ENCODE measurements at places on chromosomes 6 and 20.

DNA sequence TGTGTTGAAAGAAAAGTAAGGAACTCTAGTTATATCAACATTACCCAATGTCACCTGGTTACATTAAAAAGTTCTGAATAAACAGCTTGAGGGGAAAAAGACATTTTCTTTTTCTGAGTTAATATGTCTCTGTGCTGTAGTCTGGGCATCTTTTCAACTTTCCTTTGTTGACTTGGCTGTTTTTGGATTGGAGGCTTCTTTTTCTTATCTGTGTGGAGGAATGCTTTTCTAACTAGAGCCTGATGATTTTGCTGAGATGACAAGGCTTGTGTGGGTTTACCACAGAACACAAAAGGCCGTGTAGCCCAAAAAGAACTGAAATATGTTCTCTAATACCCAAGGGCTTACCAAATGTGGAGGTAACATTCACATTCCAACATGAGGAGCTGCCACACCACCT lies 161.8 kb downstream of the KCNQ5 start:
- no peak for DNase-seq

DNA sequence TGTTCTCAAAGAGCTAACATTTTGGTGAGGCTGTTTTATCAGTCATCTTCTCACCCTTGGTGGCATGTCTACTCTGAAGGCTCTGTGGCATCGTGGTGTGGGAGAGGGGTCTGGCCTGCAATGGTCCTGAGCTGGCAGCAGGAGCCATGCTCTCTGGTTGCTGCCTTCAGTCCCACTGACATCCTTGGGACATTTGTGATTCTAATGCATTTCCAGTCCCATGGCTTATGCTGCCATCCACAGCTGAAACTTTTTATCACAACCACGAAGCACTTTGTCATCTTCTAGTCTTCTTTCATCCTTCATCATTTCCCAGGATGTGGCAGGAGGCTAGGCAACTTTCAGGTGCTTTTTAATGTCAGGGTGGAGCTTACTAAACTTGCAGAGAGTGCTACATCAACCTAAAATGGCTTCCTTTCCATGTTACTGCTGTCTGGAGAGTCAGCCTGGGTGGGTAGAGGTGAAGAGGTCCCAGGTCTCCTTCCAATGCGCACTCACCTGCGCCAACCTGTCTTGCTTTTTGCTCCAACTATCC lies 77.1 kb downstream of the GPR63 start:
- DNase-seq, result no peak

DNA sequence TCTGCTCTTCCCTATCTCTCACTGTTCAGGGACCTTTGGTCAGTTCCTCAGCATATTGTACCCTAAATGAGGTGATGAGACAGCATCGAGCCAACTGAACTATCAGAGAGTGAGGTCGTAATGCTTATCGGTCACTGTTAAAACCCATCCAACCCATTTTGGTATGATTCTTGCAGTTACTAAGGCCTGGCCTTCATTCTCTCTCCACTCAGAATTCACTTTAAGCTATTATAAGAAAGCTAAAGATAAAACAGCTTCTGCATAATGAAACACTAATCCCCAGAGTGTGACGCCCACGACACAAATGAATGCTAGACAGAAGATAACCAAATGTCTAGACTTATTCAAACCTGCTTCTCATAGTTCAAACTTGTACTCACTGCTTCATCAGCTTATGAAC lies 175.8 kb downstream of the GMPR start:
- DNase-seq, result no peak

DNA sequence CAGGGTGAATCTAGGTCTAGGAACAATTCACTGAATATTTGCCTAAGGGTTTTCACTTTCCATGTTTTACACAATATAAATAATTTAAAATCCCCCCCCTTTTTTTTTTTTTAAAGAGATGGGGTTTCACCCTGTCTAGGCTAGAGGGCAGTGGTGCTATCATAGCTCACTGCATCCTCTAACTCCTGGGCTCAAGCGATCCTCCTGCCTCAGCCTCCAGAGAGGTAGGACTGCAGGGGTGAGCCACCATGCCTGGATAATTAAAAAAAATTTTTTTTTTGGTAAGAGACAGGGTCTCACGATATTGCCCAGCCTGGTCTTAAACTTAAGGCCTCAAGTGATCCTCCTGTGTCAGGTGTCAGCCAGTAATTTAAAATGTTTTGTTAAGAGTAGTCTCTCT lies 17.8 kb downstream of the QKI start:
- no peak for DNase-seq

- DNase-seq, result peak; percentile 67
These were observed 1.7 kb downstream of the AMD1 start for GRCh38 chr6:110876170-110876773.

DNA sequence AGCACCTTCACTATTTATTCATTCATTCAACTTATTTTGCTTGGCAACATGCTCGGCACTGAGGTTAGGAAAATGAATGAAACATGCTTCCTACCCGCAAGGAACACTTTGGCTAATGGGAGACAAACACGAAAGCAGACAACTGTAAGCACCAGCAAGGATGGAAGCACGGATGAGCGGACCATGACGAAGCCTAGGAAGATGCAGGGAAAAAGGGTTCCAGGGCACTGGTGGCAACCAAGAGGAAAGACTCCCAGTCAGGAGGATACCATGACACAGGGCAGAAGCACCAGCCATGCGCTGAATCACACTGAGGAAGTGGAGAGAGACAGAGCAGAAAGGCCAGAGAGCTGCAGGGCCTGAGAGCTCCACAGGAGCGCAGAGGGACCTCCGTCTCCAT lies 9.8 kb downstream of the PDE10A start:
- DNase-seq, result no peak

GRCh38 chr6:28090917-28091586 lies 10.7 kb downstream of the ZNF165 start:
- no peak for DNase-seq

GRCh38 chr20:478949-479429 lies 16.7 kb upstream of the TBC1D20 start:
- DNase-seq, result peak; percentile 36

DNA sequence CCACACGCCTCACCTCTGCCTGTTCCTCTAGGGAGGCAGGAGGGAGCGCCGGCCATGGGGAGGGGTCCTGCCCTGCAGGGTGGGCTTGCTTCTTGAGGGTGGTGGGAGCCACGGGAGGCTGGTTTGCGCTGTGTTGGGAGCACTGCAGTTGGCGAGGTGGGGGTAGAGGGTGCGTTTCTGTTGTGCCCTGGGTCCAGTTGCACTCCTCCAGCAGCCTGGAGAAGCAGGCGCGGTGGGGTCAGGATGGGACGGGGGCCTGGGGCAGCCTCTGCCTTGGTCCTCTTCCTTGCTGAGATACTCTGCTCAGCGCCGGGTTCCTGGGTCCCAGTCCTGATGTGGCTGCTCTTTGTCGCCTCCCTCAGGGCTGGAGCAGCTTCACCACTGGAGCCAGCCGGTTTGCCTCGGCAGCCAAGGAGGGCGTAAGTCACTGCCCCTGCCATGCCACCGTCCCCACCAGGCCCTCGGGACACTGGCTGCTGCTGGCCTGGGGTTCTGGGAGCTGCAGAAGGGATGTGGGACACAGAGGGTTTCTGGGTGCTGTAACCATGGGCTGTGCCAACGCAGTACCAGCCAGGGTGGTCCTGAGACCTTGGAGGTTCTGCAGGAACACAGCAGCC lies 8.4 kb downstream of the ARFGAP1 start:
- DNase-seq, result no peak

DNA sequence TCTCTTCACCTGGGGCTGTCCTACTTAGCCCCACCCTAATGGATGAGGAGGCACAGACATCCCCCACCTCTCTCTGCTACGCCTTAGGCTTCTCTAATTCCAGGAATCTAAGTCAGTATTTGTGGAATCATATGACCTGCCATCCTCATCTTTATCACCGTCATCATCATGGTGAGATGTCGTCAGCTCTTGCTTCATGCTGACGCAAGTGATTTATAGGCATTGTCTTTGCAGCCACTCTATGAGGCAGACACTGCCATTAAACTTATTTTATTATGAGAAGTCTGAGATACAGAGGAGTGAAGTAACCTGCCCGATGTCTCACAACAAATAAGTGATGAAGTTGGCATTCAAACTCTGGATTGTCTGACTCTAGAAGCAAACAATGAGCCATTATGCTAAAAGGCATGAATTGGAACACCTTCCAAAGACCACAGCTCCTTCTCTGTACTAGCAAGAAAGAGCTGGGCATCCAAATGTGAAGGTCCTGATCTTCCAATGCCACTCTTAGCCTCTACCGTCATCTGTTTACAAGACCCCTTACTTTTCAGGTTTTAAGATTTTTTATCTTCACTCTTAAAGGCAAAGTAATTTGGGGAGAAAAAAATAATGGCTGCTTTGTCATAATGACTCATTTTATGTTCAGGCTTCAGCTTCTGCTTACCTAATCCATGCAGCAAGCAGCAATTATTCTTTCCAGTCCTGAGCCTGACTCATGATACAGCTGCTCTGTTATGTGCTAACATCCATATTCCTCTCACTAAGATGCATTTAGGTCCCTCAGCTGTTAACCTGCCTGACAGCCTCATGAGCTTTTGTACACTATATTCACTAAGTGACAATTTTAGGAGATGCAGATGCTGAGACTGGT lies 113.7 kb upstream of the BCLAF1 start:
- peak; percentile 42 for DNase-seq

DNA sequence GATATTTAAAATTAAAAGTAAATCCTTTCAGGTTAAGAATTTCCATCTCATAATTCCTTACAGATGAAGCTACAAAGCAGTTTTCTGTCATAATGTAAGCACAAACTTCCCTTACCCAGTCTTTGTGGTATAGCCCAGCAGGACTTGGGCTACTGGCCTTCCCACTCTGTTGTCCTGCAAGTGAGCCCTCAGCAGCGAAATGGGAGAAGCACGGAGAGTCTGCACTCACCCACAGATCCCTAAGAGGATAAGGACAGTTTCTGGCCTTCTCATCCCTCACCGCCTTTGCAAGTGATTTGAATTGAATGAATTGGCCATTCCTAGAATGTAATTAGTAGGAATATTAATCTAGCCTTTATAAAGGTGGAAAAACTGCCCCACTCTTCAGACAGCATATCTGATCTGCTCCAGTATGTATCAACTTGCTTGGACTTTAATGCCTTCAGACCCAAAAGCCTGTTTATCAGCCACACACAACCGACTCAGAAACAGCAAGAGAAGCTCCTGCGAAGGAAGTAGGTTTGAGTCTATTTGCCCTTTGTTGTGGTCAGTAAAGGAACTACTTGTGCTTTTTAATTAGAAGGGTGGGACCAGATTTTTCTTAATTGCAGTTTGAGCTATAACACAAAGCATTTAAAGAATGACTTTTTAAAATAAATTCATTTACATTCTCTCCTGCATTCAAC lies 29.9 kb upstream of the PRDM1 start:
- no peak for DNase-seq

DNA sequence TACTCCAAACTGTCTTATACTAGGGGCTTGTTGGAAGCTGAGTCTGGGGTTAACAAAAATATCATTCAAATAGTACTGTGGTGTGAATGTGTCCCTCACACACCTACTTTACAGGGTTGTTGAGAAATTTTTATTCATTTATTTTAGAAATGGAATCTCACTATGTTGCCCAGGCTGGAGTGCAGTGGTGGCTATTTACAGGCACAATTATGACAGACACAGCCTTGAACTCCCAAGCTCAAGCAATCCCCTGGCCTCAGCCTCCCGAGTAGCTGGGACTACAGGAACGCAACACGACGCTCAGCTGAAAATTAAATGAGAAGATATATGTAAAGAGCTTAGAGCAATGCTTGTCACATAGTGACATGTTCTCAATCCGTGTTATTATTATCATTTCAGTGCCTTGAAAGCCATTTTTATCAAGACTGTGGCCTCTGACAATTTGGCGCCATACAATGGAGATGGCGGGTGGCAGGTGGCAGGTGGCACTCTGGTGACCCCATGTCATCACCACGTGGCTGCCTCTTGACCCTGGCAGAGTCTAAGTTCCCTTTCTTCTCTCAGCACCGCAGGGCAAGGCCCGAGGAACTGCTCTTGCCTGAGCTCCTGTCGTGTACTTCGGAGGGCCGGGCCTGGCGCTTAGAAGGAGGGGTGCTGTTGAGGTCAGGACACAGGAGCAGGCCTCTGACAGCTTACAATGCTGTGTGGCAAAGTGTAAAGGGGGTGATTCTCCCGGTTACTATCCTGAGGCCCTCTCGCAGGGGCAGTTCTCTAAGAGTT lies 64.5 kb downstream of the STX11 start:
- no peak for DNase-seq

GRCh38 chr6:123118811-123119210 lies 122.8 kb downstream of the CLVS2 start:
- DNase-seq, result no peak

GRCh38 chr20:46206992-46207549 lies 89.0 kb downstream of the CD40 start:
- DNase-seq, result no peak

DNA sequence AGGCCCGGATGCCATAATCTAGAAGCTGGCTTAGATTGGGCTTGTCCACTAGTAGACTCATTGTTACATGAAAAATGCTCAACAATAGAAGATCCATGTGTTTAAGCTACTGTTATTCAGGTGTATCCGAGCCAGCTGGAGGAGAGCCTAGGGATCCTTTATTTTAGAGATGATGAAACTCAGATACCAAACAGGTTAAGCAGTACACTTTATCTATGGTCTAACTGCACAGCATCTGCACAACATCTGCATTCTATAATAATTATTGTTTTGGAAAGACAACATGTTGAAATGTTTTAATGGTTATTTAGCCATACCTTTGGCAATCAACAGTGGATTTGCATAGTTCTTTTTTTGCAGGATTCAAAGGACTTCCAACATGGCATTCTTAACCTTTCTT lies 134.1 kb downstream of the RFPL4B start:
- no peak for DNase-seq

GRCh38 chr6:17585766-17586490 lies 14.2 kb upstream of the FAM8A1 start:
- no peak for DNase-seq

DNA sequence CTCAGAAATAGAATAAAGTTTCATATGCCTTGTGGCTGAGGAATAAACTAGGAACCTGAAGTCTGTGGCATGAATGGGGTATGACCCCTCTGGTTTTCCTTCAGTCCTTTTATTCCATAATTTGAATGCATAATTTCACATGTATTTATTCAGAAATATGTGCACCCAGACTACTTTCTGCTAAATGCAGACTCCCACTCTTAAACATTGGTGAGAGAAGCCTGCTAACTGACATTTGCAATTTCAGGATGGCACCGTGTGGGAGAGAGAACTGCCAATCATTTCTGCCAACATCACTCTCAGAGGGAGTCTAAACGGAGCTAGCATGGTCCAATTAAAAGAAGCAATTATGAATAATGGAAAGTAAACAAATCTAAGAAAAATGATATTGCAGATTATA lies 141.3 kb downstream of the ADGRB3 start:
- DNase-seq, result no peak

GRCh38 chr6:25866011-25866410 lies 8.0 kb downstream of the SLC17A3 start:
- no peak for DNase-seq

GRCh38 chr20:51318058-51318949 lies 224.2 kb downstream of the NFATC2 start:
- no peak for DNase-seq

DNA sequence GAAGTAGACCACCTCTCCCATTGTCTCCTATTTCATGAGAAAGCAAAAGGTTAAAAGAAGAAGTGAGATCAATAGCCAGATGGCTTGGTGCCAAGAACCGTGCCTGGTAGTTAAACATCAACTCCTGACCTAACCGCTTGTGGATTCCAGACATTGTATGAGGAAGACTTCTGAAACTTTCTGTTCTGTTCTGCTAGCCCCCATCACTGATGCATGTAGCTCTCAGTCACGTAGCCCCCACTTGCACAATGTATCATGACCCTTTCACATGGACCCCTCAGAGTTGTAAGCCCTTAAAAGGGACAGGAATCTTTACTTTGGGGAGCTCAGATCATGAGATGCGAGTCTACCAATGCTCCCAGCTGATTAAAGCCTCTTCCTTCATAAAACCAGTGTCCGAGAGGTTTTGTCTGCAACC lies 301.2 kb downstream of the RNGTT start:
- DNase-seq, result no peak

GRCh38 chr20:44909872-44910689 lies at the start of gene PABPC1L:
Gene PABPC1L, plus strand, starts transcription at chr20:44910060. Its CDS starts 84 bp downstream, at chr20:44910144.
- no peak for DNase-seq

Data from HFF-Myc (cell line).